ENCODE measurements at places on chromosomes 16 and 17. TPM values are rescaled to one million over a fixed set of nuclear protein-coding genes. Genes with fewer than 3 reads are reported as not detected.

DNA sequence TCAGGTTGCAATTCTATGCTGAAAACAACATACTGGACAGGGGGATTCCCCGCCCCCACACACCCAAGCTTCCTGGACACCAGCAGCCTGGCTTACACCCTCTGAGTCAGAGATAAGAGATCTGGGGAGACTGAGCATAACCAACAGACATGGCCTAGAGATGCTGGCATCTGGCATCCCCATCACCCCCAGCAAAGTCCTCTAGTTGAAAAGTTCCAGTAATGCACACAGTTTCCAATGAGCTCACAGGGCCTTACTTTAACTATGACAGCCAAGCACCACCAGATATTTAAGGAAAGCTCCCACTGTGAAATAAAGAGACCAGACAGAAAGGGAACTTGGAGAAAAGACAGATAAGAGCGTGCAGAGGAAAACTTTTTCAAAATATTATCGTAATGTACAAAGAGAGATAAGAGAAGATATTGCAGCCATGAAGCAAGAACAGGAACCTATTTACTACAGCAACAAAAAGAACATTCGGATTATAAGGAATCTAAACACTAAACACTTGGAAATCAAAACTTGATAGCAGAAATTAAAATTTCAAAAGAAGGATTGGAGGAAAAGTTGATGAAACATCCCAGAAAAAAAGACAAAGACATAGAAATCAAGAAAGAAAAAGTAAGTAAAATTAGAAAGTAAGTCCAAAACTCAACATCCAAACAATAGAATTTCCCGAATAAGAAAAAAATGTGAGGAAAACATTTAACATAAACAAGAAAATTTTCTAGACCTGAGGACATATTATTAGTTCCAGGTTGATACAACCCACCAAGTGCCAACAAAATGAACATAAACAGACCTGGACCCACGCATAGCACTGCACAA is 17.2 kb upstream of the ALOX15 start:
- DNase-seq: no peak

PLXDC1 gene
- total RNA-seq: 4.7 TPM

MATCAP1 gene
- 19.1 TPM for total RNA-seq

- DNase-seq: no peak
Observed at GRCh38 chr16:3057181-3058138, 8.0 kb upstream of the IL32 start.

TTYH2 gene
- 7.6 TPM for total RNA-seq
